ENCODE measurements at places on chromosomes 16 and 17.

DNA sequence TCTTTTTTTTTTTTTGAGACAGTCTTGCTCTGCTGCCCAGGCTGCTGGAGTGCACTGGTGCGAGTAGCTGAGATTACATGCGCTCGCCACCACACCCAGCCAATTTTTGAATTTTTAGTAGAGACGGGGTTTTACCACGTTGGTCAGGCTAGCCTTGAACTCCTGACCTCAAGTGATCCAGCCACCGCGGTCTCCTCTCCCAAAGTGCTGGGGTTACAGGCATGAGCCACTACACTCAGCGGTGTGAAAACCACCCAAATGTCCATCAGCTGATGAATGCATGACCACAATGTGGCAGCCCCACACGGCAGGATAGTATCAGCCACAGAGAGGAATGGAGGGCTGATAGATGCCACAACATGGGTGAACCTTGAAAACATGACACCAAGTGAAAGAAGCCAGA, 2.1 kb downstream of the P2RX5 start:
- DNase-seq: no peak

DNA sequence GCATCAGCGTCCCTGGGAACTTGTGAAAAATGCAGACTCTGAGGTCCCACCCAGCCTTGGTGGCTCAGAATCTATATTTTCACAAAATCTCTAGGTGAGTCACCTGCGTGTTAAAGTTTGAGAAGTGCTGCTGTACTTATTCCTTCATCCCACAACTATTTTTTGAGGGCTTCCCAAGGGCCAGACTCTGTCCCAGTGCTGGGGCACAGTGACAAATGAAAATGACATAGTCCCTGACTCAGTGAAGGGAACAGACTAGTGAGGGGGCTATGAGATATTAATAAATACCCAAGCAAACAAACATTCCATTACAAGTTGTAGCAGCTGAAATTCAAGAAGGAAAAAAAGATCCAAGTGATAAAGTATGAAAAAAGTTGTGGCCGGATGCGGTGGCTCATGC, 9.9 kb upstream of the EMP2 start:
- no peak for DNase-seq

DNA sequence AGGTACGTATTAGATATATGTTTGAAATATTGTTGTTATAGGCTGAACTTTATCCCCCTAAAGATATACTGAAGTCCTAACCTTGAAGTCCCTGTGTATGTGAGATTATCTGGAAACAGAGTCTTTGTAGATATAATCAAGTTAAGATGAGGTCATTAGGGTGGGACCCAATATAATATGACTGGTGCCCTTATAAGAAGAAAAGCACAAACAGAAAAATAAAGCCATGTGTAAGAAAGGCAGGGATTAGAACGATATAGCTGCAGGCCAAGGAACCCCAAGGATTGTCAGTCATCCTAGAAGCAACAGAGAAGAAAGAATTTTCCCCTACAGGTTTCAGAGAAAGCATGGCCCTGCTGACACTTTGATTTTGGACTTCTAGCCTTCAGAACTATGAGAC, 95.8 kb downstream of the USP32 start:
- no peak for DNase-seq

DNA sequence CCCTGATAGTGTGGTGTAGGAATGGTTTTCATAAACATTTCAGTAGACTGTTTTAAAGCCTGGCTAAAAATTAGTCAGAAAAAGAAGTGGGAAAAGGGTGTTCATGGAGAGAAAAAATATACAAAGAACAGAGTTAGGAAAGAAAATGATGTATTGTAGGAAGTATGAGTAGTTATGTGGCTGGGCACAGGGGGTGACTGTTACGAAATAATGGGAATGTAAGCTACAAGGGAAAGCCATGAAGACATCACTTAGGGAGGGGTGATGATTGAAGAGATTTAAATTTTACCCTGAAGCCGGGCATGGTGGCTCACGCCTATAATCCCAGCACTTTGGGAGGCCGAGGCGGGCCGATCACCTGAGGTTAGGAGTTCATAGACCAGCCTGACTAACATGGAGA, 55.3 kb downstream of the NUP88 start:
- peak; percentile 36 for DNase-seq

DNA sequence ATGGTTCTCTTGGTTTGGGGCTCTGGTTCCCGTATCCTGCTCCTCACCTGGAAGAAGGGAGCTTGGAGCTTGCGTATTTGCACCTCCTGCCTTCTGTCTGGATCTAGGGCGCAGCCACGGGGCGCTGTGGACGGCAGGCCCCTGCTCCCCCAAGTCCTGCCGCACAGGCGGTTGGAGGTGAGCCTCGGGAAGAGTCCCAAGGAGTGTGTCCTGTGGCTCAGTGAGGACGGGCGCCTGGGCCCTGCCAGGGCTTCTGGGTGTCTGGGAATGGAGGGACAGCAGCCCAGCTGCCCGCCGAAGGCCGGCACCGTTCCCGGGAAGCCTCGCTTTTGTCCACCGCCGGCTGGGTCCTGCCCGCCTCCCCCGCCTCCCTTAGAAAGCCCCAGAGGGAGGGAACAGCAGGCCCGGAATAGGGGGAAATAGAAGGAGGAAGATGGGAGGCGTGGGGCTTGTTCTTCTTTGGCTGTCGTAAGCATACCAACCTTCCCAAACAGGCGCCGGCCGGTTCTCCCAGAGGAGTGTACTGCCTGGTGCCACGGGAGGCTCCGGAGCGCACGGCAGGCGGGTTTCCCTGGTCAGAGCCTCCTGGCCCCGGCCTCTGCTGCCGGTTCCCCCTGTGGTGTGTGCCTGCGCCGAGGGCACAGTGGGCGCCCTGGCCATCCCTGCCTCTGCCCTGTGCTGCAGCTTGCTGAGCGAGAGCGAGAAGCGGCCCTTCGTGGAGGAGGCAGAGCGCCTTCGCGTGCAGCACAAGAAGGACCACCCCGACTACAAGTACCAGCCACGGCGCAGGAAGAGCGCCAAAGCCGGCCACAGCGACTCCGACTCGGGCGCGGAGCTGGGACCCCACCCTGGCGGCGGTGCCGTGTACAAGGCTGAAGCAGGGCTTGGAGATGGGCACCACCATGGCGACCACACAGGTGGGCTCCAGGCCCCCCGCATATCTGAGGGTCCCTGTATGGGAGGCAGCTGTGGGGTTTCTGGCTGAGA, 1.8 kb downstream of the SOX8 start:
- no peak for DNase-seq

DNA sequence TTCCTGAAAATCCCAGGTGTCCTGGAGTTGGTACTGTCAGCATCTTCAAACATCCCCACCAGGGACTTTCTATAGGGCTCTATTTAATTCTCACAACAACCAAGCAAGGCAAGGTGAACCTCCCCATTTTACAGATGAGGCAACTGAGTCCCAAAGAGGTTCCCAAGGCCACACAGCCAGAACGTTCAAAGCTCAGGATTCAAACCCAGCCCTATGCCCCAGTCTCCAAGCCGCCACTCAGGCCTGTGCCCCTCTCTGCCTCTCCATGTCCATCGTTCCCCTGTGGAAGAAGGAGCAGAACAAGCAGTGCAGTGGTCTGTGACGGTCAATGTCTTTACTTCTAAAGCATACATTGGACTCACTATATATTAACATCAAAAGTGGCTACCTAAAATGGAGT, 6.1 kb downstream of the ZNF319 start:
- DNase-seq: no peak

DNA sequence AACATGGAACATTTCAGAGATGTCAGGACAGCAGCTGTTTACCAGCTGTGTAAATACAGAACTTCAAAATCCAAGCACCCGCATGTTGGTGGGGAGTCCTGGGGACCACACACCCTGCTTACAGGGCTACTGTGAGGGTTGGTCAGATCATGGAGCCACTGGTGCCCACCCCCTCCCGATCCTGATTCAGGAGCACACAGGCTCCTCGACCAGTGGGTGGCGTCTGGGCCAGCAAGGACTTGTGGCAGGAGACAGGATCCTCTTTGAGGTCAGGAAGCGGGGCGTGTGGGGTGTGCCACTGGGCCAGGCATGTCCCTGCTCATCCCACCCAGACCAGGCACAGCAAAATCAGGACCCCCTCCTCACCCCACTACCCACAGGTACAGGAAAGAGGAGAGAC, 83.6 kb downstream of the SDK2 start:
- DNase-seq: no peak

DNA sequence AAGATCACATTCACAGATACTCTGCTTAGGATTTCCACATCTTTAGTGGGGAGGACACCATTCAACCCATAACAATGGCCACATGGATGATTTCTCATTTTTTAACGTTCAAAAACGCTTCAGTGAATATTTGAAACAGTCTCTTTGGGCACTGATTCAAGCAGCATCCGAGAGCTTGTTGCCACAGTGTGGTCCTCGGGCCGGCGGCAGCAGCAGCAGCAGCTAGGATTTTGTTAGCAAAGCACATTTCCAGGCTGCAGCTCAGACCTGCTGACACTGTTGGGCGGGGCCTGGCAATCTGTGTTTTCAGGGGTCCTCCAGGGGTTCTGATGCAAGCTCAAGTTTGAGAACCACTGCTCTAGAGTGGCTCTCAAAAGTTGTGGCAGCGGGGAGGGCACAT, 27.9 kb upstream of the CMIP start:
- no peak for DNase-seq

- DNase-seq: peak; percentile 74
These were observed 4.8 kb upstream of the VAC14 start for GRCh38 chr16:70805787-70806186.

GRCh38 chr16:80277182-80277581, 263.6 kb upstream of the DYNLRB2 start:
- DNase-seq: no peak

DNA sequence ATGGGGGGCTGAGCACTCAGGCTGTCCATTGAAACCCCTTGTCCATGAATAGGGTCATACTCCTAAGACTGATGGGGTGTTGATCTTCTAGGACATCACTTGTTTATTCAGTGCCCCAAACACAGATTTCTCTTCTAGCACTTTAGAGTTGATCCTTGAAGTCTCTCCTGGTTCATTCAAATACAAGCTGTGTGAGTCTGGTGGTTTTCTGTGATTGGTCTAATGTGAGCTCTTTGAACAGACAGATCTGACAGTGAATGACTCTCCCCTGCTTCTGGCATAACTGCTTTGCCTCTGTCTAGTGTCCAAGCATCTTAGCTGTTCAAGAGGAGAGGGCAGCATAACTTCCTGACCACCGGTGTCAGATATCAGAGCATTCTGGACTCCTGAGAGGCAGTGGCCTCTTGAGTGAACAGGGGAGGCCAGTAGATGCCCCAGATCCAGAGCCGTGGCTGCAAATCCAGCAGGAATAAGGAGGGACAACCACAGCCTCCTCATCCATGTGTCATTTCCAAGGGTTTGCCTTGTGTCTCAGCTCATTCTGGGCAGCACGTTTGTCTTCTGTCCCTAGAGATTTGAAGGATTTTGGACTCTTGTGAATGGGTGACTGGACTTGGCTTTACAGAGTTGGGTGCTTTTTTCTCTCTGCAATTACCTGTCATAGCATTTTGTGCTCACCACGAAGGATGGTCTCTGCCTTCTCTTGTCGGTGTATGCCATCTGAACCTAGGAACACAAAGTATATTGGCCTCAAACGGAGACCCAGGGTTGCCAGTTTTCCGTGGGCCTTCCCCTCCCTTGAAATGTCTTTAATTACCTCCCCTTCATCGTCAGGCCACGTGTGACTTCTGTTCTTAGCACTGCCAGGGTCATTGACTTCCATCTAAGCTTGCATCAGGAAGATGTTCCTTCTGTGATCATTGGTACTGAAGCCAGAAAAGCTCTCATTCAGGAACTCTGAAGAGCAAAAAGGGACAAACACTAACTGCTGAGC, 13.9 kb upstream of the CLEC18C start:
- no peak for DNase-seq

DNA sequence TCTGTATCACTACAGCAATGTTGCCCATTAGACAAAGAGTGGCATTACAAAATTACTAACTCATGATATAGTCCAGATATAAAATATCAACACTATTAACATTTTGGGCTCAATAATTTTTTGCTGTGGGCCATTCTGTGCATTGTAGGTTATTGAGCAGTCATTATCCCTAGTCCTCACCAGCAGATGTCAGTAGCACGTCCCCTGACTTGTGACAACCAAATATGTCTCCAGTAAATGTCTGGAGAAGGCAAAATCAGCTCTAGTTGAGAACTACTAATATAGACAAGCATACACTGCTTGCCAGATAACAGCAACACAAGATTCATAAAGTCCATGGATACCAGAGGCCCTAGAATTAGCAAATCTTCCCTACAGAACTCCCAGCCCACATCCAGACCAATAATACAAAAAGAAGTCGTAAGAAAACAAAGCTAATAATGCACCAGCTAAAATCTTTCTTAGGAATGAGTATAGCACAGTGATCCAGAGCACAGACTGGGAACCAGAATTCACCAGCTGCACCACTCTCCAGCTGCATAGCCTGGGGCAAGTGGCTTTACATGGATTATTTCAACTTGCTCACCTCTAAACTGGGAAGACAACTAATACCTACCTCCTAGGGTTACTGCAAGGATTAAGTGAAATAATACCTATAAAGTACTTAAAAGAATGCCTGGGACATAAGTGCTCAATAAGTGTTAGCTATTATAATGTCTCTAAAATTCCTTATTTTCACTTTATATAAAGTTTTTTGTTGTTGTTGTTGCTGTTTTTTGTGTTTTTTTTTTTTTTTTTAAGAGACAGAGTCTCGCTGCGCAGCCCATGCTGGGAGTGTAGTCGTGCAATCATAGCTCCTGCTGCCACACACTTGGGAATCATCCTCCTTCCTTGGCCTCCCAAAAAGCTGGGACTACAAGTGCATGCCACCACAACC, 23.7 kb downstream of the HELZ start:
- DNase-seq: peak; percentile 52

- no peak for DNase-seq
These were observed 4.8 kb downstream of the MRC2 start for GRCh38 chr17:62631936-62632924.

- no peak for DNase-seq
These were observed 27.9 kb downstream of the SDK2 start for GRCh38 chr17:73616120-73616872.

DNA sequence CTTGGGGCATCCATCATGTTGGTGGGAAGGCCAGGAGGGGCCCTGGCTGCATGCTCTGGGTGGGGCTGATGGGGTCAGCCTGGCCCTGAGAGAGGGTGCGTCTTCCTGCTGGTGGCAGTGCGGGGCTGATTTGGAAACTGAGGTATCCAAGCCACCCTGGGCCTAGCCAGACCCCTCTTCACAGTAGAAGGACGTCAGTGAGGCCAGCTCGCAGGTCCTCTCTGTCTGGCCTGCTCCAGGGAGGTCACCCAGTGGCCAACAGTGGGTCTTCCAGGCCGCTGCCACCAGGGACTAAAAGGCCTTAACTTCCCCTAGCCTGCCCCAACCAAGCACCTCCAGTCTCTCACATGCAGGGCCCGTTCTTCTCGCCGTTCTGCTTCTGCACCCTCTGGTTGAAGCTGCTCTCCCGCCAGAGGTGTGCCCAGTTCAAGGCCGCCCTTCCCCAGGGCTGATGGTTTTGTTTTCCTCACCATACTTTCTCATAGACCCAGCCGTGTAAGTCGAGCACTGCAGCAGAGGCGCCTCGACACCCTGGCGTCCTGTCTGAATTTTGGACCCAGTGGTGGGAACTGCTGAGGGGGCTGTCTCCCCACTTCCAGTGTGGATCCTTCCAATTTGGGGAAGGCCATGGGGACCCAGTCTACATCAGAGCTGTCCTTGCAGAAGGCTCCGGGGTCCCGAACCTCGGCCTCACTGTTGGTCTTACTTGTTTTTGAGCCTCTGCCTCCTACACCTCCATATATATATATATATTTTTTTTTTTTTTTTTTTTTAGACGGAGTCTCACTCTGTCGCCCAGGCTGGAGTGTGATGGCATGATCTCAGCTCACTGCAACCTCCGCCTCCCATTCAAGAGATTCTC, 42.9 kb upstream of the CDC42EP4 start:
- DNase-seq: no peak

GRCh38 chr16:56898847-56899246, 33.1 kb upstream of the HERPUD1 start:
- no peak for DNase-seq

GRCh38 chr16:31274831-31275816, 15.3 kb downstream of the ITGAM start:
- no peak for DNase-seq

Data from fibroblast of skin of abdomen (primary cell).